ENCODE measurements at places on chromosomes 13 and 19.

DNA sequence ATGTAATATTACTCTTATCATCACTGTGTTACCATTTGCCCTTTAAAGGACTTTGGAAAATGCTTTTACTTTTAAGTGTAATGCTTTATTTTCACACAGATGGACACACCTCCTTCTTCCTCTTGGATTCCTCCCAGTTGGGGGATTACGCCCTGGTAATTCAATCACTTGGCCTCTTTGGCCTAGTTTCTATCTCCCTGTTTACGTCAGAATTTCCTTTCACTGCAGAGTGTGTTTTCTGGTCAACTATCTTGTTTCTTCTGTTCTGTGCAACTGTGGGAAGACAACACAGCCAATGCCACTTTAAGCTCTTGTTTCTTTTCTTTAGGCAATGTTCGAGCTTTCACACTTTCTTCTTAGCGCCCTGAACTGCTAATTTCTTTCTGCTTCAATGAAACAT is 257.3 kb upstream of the MAB21L1 start:
- no peak for DNase-seq

GRCh38 chr13:30905932-30906383 is at the start of gene MEDAG:
TSS of gene MEDAG (plus strand) at chr13:30906271. CDS start at chr13:30906516, 245 bp downstream.
- no peak for DNase-seq

DNA sequence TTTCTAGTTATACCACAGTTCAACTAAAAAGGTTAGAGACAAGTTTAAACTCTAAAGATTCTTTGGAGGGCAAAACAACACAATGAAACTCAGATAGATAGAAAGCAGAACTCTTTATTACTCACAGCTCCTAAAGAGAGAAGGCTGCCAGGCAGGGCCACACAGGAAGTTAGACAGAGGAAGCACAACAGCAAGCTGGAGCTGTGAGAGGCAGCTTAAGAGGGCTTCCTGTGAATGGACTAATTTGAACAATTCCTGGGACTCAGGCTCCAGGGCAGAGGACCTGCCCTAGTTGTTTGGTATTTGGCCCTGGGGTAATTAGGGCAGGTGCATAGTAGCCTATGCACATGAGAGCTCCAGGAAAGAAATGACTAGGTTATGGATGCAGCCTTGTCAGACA is 803.6 kb downstream of the DIAPH3 start:
- DNase-seq, result no peak

- no peak for DNase-seq
Observed at GRCh38 chr13:44474122-44474910, 100.7 kb downstream of the SERP2 start.

Measured in left renal cortex interstitium (tissue), 4 donors.